ENCODE measurements at places on chromosomes 5 and 9.

DNA sequence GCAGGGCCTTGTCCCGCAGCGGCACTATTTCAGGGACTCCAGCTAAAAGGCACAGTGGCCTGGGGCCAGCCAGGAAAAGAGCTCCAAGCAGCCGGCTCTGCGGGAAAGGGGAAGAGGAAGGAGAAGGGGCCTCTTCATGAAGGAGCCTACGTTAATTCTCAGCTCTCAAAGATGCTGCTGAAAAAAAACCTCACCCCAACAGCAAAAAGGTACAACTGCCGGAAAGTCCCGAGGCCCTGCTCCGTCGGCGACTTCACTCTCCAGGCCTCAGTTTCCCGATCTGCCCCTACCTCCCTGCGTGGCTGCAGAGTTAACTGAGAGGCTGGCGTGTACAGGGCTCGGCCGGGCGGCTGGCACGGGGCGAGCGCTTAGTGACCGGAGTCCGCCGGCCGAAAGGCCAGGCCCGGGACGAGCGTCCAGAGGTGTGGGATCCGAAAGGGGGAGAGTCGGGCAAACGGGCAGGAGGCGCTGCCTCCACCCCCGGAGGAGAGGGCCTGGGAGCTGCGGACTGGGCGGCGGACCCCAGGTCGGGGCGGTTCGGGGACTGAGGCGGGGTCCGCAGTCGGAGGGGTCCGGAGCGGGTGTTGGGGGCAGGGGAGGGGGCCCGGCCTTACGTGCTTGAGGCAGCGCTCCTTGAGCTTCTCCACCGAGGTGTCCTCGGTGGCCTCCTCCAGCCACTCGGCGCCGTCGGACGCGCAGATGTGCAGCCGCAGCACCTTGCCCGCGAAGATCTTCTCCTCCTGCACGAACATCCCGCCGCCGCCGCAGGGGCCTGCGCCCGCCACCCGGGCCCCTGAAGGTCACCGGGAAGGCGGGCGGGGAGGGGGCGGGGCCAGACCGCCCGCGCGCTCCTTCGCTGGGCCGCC is 529 bp downstream of the UBAC1 start:
- DNase-seq, result no peak

DNA sequence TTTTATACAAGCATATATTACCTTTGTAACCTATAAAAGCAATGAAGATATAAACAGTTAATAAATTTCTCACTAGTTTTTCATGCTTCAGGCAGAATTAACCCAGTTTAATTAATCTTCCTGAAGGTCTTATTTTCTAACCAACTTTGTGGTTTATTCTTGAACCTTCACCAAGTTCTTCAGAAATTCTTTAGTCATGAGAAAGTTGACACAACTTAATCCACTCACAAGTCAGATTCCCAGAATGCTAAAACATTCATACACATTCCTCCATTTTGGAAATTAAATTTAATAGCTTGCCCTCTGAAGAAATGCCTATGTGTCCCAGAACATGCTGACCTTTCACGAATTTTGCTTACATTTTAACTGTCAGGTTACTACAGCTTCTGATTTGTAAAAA is 105.4 kb upstream of the PAM start:
- DNase-seq, result no peak

- no peak for DNase-seq
These were observed 2.0 kb downstream of the SEMA6A start for GRCh38 chr5:116572350-116573278.

DNA sequence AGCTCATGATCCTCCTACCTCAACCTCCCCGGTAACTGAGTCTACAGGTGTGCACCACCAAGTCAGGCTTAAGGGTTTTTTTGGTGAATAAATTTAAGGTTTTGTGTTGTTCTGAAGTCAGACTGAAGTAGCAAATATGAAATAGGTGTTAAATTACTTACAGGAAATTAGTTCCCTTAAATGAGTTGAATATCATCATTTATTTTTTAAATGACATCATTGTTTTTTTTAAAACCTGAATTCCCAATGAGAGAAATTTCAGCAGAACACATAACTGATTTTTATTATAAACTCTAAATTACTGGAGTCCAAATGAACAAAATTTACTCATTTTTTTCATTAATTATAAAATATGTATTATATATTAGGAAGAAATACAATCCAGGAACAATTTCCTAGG is 33.0 kb upstream of the NRG2 start:
- no peak for DNase-seq

DNA sequence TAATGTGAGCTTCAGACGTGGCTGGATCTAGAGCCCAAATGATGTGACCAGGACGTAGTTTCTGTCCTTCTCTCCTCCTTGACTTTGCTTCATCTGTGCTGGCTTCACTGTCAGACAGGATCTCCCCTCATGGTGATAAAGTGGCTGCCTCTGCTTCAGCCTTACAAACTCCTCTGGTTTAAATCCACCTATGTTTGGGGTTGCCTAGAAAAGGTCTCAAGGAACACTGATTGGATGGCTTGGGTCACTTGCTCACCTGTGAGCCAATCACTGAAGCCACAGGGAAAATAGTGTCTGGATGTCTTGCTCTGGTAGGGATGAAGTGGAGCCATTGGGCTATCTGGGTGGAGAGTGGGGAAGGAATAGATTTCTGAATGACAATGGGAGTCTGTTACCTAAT is 36.1 kb downstream of the FGF18 start:
- no peak for DNase-seq

Measured in CD4-positive, alpha-beta T cell treated with Interleukin-17A for 1 hour (primary cell).